Diencephalon (tissue), 1 donor: ENCODE measurements at places on chromosomes 7 and 10. TPM values are rescaled to one million over a fixed set of nuclear protein-coding genes. Genes with fewer than 3 reads are reported as not detected.

The HMX2 gene
- 0.92 TPM for total RNA-seq

The CALHM1 gene
- 0.23 TPM for total RNA-seq

The SEC61G gene
- 158 TPM for total RNA-seq

The TMEM213 gene
- not detected for total RNA-seq

The TEX36 gene
- not detected for total RNA-seq

The OR2A5 gene
- total RNA-seq: not detected

The RBM28 gene
- 17.1 TPM for total RNA-seq

The PRR15 gene
- total RNA-seq: not detected

The GRB10 gene
- 80.3 TPM for total RNA-seq

The WNT8B gene
- 0.69 TPM for total RNA-seq

The CYP51A1 gene
- 345 TPM for total RNA-seq

The LIPM gene
- total RNA-seq: not detected

The AGAP6 gene
- total RNA-seq: 4.8 TPM

The CDNF gene
- total RNA-seq: 1.6 TPM

The PLCE1 gene
- 10.6 TPM for total RNA-seq

The WEE2 gene
- 0.23 TPM for total RNA-seq

The SUN3 gene
- 0.69 TPM for total RNA-seq

The SP4 gene
- total RNA-seq: 57.4 TPM

The CLCN1 gene
- total RNA-seq: not detected

The TRPV5 gene
- 0.23 TPM for total RNA-seq

The CRPPA gene
- 11.8 TPM for total RNA-seq

The TMEM236 gene
- total RNA-seq: 0.23 TPM

The DMTF1 gene
- total RNA-seq: 130 TPM

The ZNF804B gene
- total RNA-seq: 8.3 TPM

The NKX6-2 gene
- 5.8 TPM for total RNA-seq

The GRM3 gene
- 153 TPM for total RNA-seq

The ETV1 gene
- total RNA-seq: 62.5 TPM

The SFTPA1 gene
- total RNA-seq: not detected

The ARHGEF5 gene
- total RNA-seq: 1.8 TPM

The DPP6 gene
- 85.1 TPM for total RNA-seq

The FAM221A gene
- 14.5 TPM for total RNA-seq

The CALML3 gene
- 0.69 TPM for total RNA-seq

The KLLN gene
- total RNA-seq: 1.4 TPM

The COL28A1 gene
- 1.4 TPM for total RNA-seq

The WDR86 gene
- 21.2 TPM for total RNA-seq

The MYH16 gene
- not detected for total RNA-seq

The ANXA8L1 gene
- not detected for total RNA-seq

The PBLD gene
- 10.1 TPM for total RNA-seq

The TLL2 gene
- total RNA-seq: 2.1 TPM

The SHH gene
- total RNA-seq: 8.5 TPM

The OPALIN gene
- total RNA-seq: not detected

The PLEKHS1 gene
- total RNA-seq: not detected

The CNPY4 gene
- total RNA-seq: 22.8 TPM
